Neuronal stem cell (in vitro differentiated cells): ENCODE measurements at places on chromosomes 5 and 9.

DNA sequence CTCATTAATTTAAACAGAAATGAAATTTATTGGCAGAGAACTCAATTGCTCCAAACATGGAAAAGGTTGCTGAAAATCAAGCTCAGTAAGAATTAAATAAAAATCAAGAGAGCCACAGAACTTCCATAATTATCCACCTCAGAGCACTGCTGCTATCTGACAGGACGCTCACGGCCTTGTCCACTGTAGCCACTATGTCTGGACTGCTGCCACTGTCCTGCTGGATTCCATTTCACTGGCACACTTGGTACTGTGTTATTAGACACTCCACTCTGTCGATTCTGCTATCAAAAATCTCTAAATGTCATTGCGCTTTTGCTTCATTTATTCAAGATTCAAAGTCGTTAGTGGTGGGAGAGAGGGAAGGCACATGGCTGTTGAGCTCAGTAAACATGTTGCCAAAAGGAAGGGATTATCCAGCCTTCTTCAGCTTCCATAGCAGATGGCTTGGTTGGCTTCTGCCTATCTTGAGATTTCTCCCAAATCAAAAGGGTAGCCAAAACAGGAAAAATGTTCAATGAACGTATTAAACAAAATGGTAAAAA lies 815.0 kb downstream of the CDH18 start:
- no peak for DNase-seq

DNA sequence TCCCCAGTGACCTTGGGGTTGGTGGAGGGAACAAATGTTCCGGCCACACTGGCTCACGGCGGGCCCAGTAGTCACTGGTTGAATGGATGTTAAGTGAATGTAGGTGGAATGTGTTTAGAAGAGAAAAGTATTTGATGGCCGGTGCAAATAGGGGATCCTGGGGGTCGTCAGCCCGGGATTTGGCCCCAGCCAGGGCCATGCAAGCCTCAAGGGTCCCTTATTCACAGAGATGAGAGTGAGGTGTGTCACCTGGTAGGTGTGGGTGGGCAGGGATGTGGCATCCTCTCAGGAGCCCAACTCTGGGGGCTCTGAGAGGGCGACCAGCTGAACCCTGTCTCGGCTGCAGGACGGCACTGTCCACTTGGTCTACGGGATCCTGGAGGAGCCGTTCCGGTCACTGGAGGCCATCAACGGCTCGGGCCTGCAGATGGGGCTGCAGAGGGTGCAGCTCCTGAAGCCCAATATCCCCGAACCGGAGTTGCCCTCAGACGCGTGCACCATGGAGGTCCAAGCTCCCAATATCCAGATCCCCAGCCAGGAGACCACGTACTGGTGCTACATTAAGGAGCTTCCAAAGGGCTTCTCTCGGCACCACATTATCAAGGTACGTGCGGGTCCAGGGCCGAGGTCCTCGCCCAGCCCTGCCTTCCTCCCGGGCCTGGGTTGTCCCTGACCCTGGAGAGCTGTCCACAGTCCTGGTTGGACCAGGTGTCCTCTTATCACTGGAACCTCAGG lies 5.9 kb downstream of the DBH start:
- no peak for DNase-seq

DNA sequence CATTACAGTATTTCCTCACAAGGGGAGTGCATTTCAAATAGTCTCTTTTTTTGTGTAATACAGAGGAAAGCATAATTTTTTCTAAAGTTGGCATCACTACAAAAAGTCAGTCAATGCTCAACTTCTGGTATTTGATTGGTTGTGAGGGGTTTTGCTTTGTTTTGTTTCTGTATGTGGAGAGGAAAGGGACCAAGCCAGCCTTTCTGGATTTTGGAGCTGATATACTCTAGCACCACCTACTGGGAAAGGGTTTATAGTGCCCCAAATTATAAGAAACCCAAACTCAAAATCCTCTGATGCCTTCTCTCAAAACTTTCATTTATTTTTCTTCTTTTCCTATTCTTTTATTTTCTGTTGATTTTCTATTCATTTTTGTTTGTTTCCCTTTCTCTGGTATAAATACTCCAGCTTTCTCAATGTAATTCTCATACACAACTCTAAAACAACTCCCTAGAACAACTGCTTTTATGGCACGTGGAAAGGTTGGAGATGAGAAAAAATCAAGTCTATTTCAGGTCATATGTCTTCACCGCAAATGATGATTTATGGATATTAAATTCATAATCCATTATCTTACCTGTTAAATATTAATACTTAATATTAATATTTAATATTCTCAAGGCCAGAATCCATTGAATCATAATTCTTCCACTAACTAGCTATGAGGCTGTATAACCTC lies 69.5 kb upstream of the ANXA1 start:
- peak; percentile 15 for DNase-seq

DNA sequence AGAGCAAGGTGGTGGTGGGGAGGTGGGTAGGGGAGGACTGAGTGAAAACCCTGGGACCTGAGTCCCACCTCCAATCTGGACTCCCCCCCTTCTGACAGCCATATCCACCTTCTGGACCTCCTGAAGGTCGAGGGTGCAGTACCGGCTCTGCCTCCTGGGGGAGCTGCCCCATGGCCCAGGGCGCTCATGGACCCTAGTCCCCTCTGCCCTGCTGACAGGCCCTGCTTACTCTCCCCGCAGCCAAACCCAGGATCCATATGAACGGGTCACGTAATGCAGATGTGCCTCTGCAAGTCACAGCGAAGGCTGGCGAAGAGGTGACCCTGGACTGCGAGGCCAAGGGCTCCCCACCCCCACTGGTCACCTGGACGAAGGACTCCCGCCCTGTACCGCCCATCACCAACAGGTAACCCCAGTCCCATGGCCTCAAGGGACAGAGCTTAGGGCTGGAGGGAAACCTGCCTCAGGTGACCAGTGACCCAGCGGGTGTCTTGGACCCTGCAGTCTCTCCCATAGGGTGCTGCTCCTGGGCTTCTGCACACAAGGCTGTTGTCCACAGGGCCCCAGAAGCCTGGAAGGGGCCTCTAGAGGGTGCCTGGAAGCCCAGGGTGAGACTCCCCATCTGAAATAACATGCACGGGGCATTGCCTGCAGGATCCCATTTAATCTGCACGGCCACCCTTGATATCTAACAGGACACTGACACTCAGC lies 61.7 kb downstream of the HMCN2 start:
- DNase-seq: no peak

GRCh38 chr5:158531860-158532259 lies 567.9 kb downstream of the EBF1 start:
- DNase-seq: no peak

DNA sequence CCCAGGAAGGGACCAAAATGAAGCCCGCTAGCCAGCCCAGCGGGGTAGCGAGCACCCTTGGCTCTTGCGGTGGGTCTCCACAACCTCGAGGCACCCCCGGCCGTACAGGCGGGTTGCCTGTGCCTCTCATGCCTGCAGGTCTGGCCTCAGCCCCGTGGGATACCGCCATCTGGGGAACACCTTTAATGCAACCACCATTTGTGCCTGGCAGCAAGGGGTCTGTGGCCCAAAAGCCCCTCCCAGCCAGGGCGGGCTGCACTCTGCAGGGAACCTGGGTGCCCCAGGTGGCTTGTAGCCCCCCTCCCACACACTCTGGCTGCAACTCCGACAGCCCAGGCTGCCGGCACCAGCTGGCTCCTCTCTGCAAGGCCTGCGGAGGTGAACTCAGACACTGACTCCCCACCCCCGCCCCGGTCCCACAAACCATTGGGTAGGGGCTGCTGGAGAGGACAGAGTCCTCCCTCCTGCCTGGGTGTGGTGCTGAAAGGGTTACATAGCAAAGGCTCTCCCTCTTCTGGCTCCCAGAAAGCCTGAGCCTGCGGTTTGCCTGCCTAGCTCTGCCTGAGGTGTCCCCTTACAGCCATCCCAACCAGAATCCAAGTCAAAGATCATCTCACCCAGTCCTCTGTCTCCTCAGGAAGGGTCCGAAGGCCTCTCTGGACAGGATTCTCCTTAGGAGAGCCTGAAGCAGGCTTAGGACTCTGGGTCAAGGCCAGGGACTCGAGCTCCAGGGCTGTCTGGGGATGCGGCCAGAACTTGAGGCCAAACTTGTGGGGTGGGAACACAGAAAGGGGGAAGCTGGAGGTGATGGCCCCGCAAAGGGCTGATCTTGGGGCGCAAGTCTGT lies 109.4 kb downstream of the PSD2 start:
- DNase-seq: peak; percentile 35

- DNase-seq: no peak
Measured at GRCh38 chr9:18601956-18602355, 128.0 kb downstream of the ADAMTSL1 start.

DNA sequence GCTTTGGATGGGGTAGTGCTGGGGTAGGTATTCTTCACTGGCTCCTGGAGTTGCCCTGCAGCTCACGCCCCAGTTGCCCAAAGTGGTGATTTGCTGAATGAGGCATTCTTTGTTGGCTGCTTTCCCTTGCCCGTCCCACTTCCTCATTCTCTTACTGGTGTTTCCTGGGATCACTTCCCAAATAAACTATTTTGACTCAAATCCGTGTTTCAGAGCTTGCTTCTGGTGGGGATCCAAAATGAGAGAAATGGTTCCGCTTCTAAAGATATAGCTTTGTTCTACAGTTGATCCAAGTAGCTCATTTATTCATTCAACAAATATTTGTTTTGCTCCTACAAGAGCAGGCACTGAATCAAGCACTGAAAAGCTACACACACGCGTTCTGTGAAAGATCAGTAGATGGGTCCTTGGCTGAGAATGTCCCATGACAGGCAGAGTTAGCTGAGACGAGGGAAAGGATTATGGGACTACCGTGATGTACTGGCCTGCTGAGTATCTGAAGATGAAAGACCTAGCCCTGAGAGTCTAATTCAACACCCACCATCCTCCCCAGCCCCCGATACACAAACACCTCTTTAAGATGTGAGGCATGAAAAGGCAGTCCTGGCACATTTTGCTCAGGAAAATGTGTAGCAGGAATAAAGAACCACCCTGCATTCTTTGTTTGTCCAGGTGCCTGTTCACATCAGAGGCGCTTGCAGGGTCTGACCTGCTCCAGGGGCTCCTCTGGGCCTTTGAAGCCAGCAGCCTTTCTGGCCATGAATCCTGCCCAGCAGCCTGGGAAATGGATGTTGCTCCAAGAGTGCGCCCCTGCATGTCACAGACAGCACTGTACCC lies 143.1 kb upstream of the RANBP3L start:
- DNase-seq: no peak

- DNase-seq: no peak
Measured at GRCh38 chr9:98323051-98323830, 67.8 kb upstream of the TBC1D2 start.

- no peak for DNase-seq
Measured at GRCh38 chr9:97075289-97075985, 36.5 kb upstream of the CTSV start.

GRCh38 chr9:69671879-69672595 lies at the start of gene APBA1:
Gene APBA1, minus strand, starts transcription at chr9:69672371.
- peak; percentile 61 for DNase-seq

DNA sequence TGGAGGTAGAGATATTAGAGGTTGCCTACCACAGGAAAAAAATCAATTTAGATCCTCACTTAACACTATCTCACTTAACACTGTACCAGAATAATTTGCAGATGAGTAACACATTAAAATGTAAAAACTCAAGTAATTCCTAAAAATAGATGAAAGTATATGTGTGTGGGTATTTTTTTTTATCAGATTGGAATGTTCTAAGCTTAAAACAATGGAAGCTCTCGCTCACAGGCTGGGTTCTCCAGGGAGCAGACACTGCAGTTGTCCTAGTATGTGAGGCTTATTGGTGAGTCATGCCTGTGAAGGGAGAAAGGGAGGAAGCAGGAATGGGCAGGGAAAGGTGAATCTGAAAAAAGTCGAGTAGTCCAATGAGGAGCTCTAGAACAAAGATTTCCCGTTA lies 181.3 kb upstream of the ZNF608 start:
- no peak for DNase-seq

DNA sequence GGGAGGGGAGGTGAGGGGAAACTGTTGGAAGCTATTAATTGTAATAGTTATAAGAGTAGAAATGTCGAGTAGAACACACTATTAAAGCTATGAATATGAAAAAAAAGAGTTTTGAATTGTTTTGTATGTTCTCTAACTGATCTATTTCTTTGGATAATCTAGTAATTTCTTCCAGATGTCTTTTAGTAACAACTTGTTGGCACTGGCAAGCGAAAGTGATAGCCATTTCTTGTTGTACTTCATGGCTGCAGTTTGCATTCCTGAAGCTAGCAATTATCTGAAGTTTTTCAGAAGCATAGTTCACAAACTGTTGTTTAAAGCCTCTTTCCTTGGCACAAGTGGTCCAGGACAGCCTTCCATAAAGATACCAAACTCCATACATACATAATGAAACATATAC lies 49.4 kb upstream of the SPATA31C2 start:
- DNase-seq: no peak

DNA sequence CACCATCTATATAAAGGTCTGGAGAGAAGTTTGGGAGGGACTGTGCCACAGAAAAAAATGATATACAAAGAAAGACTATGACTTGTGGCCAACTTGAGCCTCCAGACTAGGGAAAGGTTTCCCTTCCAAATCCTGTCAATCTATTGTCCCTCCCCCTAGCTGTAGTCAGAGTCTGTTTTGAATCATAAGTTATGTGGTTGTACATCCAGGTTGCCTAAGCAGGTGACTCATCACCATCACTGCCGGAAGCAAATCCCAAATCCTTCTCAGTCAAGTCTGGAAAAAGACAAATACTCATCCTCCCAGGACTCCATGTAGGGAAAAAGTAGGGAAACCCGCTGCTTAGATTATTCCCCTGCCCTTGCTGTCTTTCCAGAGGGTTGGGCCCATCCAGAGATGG lies 235.7 kb downstream of the CDK5RAP2 start:
- DNase-seq: no peak

GRCh38 chr9:25261445-25261844 lies 416.8 kb downstream of the TUSC1 start:
- DNase-seq: no peak

DNA sequence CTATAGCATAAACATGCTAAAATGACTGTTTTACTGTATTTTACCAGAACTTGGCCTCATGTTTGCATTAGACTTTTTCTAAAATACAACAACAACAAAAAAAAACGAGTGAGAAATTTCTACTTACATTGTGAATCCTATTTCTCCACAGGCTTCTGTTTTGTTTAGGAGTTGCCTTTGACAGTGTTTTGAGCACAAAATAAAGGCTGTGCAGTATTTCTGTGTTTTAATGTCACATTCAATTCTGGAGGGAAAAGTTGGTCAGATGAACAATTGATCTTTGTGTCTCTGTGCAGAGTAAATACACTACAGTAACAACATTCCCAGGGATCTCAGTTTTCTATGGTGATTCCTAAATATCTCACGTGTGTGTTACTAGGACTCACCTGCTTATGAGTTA lies 131.1 kb downstream of the GPBP1 start:
- no peak for DNase-seq

- DNase-seq: no peak
Measured at GRCh38 chr9:77128125-77128789, 49.1 kb upstream of the VPS13A start.

GRCh38 chr5:171188016-171188415 lies 121.0 kb upstream of the TLX3 start:
- no peak for DNase-seq

DNA sequence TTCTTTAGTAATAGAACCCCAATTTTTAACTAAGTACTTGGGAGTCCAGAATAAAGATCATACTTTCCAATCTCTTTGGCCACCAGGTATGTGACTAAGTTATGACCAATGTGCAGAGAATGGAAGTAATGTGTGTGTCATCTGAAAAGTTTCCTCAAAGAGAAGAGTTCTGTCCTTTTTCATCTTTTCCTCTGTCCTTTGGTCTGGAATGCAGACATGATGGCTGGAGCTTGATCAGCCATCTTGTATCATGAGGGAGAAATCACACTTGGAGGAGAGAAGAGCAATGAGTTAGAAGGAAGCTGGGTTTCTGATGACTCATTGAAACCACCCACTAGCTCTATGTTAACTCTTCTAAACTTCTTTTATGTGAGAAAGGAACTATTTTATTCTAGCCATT lies 5.5 kb upstream of the CPEB4 start:
- no peak for DNase-seq
